NCI-H1105 treated with DMSO at 0.1 percent for 48 hours (cell line): ENCODE measurements at places on chromosomes 2 and 18.

GRCh38 chr2:102092535-102092934 is 50.0 kb upstream of the IL1R1 start:
- no peak for DNase-seq

GRCh38 chr2:20652673-20653575 is 2.0 kb upstream of the HS1BP3 start:
- DNase-seq: no peak

DNA sequence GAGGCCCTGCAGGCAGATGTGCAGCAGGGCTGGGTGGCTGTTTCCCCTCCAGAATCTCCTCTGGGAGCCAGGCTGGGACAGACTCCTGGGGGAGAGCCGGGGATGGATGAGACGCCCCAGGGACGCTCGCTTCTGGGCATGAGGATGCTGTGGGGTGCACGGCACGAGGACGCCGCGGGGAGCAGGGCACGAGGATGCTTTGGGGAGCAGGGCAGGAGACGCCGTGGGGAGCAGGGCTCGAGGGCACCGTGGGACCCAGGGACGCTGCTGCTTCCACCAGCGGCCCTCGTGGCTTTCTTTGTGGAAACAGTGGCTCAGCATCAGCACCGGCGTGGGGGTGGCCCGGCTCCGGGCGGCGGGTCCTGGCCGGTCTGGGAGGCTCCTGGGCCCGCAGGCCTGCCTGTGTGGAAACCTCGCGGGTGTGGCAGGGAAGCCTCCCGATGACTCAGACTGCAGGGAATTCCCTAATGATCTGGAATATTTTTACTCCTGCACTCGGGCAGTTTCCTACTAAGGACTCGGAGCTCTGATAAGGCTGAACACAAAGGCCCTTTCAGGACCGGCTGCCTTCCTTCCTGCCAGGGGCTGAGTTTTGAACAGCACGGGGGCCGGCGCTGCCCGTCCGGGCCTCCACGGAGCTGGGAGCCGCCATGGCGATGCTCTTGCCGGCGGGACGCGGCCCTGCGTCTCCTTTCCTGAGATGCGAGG is 62.6 kb downstream of the NFATC1 start:
- DNase-seq: no peak

GRCh38 chr2:72278046-72278445 is 130.4 kb upstream of the CYP26B1 start:
- no peak for DNase-seq

- no peak for DNase-seq
Measured at GRCh38 chr2:147641651-147642050, 203.2 kb upstream of the ACVR2A start.

- peak; percentile 6 for DNase-seq
Measured at GRCh38 chr18:77127769-77128671, 4.6 kb downstream of the MBP start.

DNA sequence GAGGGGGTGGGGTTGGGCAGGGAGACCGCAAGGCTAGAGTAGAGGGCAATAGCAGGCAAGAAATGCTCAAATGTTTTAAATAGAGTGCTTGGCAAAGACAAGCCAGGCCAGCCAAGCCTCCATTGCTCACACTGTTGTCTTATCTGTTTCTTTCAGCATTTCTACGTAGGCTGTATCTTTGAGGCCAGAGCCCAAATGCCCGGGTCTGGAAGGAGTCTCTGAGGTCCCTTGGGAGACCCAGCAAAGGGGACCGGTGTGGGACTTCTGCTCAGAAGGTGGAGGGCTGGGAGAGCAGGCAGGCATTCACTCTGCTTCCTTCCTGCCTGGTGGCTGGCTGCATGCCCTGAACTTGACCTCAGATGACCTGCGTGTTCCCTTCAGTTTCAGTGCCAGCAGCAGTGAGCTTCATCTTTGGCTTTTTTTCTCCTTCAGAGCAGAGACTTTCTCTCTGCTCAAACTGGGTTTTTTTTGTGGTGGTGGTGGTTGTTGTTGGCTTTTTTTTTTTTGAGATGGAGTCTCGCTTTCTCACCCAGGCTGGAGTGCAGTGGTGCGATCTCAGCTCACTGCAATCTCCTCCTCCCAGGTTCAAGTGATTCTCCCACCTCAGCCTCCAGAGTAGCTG is 13.7 kb upstream of the TET3 start:
- DNase-seq: no peak

- DNase-seq: no peak
Measured at GRCh38 chr2:7826656-7827055, 855.2 kb upstream of the ID2 start.

DNA sequence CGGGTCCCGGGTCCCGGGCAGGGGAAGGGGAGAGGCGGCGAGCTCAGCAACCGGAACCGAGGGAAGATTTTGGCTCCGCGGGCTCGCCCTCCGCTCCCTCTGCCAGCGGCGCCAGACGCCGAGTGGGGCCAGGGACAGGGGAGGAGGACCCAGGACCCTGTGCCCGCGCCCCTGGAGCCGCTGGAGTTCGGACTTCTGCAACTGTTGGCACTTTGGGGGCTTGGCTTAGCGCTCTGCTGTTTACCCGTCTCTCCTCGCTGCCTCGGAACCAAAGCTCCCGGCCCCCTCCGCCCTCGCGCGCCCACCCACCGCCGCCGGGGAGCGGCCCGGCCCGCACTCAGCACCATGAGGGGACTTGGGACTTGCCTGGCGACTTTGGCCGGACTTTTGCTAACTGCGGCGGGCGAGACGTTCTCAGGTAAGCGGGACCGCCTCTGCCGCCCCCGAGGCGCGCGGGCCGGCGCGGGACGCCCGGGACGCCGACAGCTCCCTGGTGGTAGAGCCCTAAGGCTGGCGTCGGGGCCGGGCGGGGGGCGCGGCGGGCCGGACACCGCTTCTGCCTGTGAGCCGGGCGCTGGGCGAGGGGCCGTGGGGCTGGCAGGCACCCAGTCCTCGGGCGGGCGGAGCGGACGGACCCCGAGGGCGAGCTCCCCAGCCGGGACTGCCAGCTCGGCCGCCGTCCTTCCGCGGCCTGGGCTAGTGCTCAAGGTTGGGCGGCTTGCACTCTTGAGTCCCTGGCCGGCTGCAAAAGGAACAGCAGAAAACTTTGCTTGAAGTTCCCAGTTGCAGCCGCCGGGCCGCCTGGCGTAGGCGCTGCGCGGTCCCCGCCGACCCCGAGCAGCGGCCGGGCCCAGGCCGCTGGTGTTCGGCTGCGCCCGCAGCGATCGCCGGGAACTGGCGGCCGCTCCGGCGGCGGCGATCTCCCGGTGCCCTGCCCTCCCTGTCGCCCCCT is 634 bp downstream of the PTPRM start:
- peak; percentile 5 for DNase-seq

DNA sequence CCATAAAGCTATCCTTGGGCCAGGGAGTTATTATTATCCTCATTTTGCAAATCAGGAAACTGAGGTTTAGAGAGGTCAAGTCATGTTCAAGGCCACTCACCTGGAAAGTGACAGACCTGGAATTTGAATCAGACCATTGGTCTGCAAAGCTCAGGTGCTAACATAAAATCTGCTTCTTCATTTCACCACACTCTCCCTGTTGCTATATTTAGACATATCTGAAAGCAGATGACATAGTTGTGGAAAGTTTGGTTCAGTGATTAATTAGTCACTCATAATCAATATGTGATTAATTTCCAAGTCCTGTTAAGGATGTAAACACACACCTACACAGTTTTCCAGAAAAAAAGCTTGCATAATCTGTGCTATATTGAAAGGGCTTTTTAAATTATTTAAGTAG is 57.4 kb downstream of the LINC00305 start:
- DNase-seq: no peak

GRCh38 chr2:124704071-124704925 is 679.2 kb downstream of the CNTNAP5 start:
- DNase-seq: no peak

DNA sequence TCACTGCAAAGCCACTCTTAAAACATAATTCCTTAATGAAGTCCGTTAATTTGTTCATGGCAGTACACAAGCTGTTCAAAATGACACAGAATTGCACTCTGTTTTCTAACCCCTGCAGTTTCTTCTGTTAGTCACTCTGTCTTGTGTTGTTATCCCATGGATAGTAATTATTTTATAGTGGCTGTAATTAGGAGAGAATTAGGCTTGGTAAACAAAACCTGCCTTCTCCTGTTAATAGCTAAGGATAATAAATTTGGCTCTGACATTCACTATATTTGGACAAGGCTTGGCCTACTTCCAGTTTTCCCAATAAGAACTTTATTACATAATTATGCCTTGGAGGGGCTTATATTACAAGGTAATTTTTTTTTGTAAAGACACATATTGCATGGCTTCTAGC is 330.3 kb upstream of the FIGN start:
- peak; percentile 99 for DNase-seq

DNA sequence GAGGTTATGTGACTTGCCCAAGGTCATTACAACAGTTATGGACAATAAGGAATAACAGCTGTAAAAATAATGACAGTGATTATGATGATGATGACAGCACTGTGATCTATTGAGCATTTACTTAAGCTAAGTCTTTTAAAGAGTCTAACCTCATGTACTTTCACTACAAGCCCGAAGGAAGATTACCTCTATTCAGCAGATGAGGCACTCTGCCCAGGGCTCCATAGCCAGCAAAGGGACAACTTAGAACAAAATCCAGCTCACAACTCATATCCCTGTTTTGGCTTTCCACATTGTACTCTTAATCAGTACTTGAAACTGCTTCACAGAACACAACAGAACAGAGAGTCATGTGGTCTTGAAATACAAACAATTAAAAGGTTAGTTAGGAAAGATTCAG is 290.2 kb downstream of the ZNF385B start:
- no peak for DNase-seq

- peak; percentile 82 for DNase-seq
Measured at GRCh38 chr2:222568865-222569264, 87.0 kb downstream of the FARSB start.

DNA sequence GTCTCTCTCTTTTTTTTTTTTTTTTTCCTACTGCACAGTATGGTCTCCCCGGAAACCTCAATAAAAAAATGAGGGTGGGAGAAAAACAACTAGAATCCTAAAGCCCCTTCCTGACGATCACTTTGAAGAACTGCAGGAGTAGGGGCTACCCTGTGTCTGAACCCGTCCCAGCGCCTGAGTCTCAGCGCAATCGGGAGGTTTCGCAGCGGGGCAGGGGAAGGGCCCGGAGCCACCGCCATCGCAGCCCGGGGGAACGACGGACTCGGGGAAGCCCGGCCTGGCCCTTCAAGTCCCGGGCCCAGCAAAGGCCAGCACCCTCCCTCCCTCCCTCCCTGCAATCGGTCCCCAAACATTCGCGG is 411 bp downstream of the NARS1 start:
- peak; percentile 16 for DNase-seq

GRCh38 chr18:48397021-48397420 is 12.2 kb downstream of the ZBTB7C start:
- DNase-seq: no peak

DNA sequence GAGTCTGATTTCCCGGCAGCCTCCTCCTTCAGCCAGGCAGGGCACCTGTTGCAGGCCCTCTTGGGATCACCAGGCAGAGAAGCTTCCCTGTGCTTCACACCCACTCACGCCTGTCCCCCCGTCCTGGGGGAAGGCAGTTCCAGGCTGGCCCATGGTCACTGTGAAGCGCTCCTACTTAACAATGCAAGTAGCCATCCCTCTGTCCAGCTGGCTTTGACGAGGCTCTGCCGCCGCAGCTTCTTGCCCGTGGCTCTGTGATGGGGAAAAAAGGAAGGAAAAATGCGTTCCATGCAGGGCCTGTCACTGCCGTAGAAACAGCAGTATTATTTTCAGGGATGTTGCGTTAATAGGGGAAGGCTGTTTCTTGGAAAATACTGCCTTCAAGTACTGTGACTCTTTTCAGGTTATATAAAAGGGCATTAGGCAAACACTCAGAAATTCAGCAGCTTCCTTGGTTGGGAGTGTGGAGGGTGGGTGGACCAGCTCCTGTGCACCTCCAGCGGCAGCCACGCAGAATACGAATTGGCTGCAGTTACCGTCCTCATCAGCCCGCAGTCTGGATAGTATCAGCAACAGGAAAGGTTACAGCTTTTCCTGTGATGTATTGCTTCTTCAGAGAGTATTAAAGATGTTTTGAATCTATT is 232.3 kb downstream of the KLHL29 start:
- no peak for DNase-seq

DNA sequence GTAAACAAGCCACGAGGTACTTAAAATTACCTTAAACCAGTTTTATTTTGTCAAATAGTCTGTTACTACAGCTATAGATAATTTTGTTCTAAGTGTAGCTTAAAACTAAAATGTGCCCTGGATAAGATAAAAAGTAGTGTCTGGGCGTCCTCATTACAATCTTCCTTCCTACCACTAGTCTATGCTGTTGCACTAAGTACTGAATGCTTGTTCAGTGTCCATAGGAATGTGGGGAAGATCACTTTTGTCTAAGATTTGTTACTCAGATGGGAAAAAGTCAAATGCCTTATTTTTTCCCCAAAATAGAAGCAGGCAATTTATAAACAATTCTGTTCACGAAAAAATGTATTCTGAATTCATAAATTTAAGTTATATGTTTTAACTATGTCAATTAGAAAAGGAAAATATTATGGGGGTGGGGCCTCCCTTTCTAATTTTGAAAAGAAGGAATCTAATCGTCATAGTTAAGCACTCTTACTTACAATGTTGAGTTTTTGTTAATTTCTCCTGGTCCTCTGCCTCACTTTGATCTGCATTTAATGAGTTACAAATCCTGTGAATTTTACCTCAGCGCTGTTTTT is 140.4 kb upstream of the VRK2 start:
- peak; percentile 14 for DNase-seq

DNA sequence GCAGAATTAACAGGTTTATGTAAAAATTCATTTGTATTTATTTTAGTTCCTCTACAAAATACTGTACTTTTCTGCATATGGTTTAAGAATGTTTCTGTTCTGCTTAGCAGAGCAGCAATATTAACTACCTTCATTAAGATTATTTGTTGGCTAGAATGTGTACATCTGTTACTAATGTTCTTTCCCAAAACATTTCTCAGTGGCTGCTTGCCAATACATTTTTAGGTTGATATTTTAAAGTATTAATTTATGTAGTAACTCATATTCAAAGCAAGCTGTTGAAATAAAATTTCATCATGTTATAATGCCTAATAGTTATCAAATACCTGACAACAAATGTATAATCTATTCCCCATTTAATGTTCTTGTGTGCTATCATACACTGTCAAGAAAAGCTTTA is 40.3 kb downstream of the PRKD3 start:
- no peak for DNase-seq

DNA sequence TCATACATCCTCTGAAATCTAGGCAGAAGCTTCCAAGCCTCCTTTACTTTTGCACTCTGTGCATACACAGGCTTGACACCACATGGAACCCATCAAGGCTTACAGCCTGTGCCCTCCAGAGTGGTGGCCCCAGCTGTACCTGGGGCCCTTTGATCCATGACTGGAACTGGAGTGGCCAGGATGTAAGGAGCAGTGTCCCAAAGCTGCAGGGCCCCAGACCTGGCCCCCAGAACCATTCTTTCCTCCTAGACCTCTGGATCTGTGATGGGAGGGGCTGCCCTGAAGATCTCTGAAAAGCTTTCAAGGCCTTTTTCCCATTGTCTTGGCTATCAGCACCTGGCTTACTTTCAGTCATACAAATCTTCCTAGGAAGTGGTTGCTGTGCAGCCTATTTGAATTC is 63.1 kb upstream of the NOL4 start:
- DNase-seq: no peak
